ENCODE measurements at places on chromosomes 6 and 20.

GRCh38 chr6:10723567-10723881 lies 654 bp downstream of the TMEM14C start:
- DNase-seq, result no peak

- DNase-seq, result no peak
Observed at GRCh38 chr20:46219920-46220319, 88.4 kb downstream of the CDH22 start.

DNA sequence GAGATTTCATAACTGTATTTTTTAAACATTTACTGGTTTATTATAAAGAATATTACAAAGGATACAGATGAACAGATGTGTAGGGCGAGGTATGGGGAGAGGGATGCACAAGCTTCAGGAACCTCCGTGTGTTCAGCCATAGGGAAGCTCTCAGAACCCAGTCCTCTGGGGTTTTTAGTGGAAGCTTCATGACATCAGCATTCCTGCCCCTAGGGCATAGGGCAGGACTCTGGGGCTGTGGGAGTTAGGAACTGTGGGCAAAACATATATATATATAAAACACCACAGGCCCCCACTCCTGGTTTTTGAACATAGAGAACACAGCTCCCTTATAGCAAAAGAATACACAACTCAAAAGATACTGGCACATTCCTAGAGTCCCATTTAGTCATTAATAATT lies 21.9 kb downstream of the EFCAB8 start:
- DNase-seq, result no peak

DNA sequence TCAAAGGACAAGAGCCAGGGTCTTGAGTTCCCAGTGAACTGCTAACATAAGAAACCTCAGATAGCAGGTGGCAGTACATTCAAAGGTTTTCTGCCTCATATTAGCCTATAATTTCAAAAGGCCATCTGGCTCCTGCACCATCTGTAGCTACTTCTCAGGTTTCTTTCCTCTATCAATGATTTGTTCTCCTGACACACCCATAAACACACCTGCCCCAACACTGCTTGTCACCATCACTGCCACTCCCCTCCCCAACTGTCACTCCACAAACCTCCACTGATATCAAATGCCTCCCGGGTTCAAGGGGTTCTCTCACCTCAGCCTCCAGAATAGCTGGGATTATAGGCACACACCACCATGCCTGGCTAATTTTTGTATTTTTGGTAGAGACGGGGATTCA lies 152.7 kb upstream of the SLC22A16 start:
- DNase-seq, result no peak

- no peak for DNase-seq
Observed at GRCh38 chr6:2986722-2987221, 12.9 kb upstream of the NQO2 start.

DNA sequence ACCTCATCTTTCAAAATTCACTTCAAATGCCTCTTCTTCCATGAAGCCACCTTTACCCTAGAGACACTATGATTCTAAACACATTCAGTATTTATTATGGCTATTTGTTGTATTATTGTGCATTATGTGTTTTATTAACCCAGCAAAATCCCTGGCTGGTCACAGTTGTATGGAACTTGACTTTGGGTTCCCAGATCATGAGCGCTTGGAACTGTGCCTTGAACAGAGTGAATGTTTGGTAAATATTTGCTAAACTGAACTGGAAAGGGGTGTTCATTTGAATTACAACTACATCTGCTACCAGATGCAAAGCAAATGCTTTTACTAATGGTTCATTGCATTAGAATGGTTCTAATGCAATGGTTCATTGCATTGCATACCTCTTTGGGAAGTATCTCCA lies 259.8 kb downstream of the PKHD1 start:
- DNase-seq, result no peak

DNA sequence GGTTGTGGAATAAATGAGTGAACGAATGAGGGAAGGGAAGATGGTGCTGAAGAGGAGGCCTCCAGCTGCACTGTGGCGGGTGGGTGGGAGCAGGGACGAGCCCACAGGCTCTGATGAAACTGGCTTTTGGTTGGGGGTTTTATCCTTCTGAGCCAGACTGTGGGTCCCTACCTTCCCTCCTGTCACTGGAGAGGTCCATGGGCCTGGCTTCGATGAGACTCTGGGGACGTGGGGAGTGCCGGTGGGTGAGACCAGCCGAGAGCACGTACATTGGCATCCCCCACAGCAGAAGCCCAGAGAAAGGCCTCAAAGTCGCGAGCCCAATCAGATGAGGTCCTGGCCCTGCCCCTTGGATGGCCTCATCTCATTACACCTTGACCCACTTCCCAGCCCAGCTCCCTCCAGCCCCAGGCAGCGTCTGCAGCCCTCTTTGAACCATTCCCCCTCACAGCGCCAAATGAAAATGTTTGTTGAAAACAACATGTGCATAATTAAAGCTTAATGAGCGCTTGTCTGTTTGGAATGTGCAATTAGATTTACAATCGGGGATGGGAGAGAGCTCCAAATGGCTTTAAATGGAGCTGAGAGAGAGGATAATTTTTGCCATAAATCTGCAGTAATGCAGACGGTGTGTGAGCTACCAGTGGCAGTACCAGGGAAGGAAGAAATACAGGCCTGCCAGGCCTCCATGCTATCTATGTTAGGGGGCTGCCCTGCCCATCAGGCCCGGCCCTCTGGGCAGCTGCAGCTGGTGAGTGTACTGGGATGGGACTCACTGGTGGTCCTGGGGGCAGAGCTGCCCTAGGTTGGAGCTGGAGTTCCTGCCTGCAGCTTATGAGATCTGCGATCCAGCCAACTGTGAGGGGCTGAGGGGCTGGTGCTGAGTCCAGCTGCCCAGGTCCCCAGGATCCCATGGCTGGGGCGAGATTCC lies 47.2 kb downstream of the TOX2 start:
- DNase-seq, result no peak

- no peak for DNase-seq
Observed at GRCh38 chr6:81755551-81755950, 3.1 kb upstream of the TENT5A start.

DNA sequence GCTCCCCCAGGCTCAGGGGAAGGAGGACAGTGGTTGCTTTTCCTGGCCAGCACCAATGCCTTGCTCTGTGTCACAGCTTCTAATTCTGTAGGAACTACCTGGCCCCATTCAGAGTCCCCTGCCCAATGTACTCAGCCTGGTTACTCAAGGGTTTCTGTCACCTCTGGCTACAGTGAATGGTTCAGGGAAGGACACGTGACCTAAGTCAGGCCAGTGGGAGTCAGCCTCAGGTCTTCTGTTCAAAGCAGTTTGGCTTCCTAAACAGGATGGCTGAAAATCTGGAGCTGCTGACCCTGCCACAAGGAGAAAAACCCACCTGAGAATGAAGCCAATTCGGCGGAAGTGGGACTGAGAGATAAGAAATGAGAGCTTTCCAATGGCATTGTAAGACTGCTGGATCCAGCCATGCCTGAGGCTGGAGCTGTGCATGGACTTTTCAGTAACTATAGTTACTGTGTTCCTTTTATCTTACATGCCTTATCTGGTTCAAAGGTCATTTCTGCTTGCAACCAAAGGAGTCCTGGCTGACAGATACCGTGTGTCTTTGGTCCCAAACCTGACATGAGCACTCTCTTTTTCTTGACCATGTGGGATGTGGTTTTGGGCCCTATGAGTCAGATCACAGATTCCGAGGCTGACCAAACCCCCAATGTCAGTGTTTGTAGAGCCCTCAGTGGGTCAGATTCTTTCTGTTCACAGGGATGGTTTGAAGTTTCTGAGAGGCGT lies 104.3 kb downstream of the SULF2 start:
- no peak for DNase-seq

DNA sequence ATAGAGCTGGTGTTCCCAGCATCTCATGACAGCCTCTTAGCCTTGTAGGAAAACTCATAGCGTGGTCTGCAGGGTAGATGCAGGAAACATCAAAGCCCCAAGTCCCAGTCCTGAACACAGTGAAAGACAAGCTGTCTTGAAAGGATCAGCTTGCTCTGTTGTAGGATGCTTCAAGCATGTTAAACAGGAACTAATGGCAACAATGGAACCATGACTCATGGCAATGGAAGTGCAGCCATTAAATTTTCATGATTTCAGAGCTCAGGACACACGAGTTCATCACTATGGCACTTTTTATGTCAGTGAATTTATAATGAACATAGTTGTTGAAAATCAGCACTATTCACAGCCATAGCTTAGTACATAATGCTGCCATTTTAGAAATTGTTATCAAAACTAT lies 367.7 kb downstream of the KIF16B start:
- no peak for DNase-seq

- DNase-seq, result no peak
Observed at GRCh38 chr20:26135325-26136110, 438.9 kb upstream of the ZNF337 start.

DNA sequence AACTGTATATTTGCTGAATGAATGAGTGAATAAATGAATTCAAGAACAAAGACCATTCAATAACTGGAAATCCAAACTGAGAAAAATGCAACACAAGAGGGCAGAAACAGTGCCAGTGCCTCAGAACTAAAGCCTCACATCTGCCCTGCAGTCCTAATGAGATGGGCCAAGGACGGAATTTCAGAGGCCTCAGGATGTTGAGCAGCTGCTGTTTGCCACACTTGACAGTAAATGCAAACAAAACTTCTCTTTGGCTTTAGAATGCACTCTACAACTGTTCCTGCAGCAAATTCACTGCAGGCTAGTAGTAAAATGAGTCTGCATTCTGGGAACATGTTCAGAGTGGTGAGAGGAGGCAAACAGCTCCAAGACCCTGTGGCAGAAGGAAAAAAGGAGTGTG lies 177.6 kb upstream of the LRFN2 start:
- no peak for DNase-seq

DNA sequence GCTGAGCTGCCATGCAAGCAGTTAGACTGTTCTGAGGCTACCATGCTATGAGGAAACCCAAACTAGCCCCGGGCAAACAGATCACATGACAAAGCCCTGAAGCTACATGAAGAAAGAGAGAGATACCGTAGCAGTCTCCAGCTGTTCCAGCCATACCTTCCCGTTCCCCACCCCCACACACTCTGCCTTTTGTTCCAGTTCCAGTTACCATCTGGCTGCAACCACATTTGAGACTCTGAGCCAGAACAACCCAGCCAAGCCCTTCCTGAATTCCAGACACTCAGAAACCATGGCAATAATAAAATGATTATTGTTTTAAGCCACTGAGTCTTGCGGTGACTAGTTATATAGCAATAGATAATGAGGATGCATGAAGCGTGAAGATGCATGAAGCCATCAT lies 28.3 kb downstream of the RIN2 start:
- no peak for DNase-seq

GRCh38 chr20:63808964-63809674 lies 21.9 kb downstream of the ZBTB46 start:
- DNase-seq, result no peak

- DNase-seq, result no peak
Observed at GRCh38 chr6:13432526-13433184, 54.7 kb downstream of the GFOD1 start.

GRCh38 chr20:54214566-54214965 lies 6.7 kb downstream of the PFDN4 start:
- DNase-seq, result no peak

GRCh38 chr6:25248123-25248522 lies 31.1 kb upstream of the CARMIL1 start:
- DNase-seq, result no peak

- DNase-seq, result no peak
Observed at GRCh38 chr20:12786276-12786675, 222.5 kb upstream of the SPTLC3 start.

DNA sequence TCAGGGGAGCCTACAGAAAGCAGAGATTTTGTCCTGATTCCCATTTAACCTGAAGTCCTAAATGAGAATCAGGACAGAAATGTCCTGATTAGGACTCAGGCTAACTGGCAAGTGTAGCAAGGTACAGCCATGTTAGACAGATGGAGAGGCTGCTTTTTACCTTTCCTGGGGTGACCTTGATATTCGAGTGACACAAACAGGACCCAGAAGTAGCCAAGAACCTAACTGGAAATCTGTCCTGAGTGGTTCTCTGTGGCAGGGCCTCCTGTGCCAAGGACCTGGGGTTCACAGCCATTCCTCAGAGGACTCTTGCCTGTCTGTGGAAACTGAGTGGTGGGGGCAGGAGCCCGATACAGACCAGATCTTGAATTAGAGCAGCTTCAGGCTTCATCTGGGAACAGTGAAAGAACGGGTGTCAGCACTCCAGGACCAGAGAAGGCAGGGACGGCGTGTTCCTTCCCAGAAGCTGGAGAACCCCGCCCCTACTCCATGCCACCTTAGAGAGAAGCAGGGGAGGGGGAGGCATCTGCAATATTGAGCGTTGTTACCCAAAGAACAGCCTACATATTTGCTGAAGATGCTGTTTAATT lies 4.3 kb upstream of the FUCA2 start:
- no peak for DNase-seq

DNA sequence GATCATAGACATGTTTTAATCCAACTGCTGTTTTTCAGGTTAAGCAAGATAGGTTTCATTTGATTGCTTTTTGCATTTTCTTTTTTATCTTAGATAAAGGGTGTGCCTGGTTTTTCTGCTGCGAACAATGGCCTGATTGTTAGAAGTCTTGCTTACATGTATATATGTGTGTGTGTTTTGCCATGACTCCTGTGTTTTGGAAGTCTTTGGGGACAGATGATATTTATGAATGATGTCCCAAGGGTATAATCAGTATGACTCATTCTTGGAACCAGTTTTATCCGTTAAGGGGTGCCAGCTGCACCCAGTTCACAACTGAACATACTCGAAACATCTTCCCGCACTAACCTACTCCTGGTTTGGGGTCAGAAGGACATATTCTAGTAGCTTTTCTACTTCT lies 230.1 kb upstream of the SUPT3H start:
- no peak for DNase-seq

- DNase-seq, result no peak
Observed at GRCh38 chr6:43211955-43212354, 17.3 kb downstream of the DNPH1 start.

DNA sequence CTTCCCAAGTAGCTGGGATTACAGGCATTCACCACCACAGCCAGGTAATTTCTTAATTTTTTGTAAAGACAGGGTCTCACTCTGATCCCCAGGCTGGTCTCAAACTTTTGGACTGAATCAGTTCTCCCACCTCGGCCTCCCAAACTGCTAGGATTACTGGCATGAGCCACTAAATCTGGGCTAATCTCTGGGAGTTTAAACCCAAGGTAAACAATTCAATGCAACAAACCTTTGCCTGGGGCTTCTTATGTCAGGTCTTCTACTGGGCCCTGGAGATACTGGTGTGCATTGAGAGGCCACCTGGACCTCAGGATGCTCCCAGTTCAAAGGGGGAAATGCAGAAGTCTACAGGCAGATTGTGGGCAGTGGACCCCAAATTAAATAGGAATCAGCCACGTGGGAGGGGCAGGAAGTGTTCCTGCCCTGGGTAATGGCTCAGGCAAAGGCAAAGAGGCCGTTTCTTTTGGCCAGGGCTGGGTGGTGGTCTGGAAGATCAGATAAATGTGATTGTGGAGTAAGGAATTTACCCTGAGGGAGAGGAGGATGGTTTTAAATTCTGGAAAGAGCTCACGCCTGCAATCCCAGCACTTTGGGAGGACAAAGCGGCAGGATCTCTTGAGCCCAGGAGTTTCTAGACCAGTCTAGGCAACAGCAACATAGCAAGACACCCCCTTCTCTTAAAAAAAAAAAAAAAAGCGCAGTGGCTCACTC lies 1.3 kb upstream of the MYBL2 start:
- no peak for DNase-seq

- DNase-seq, result no peak
Observed at GRCh38 chr20:13755809-13756208, 28.9 kb downstream of the ESF1 start.

GRCh38 chr6:116180375-116180774 lies 54.4 kb upstream of the COL10A1 start:
- no peak for DNase-seq

GRCh38 chr6:79416931-79417330 lies 120.3 kb downstream of the LCA5 start:
- DNase-seq, result no peak

All from stimulated activated CD8-positive, alpha-beta memory T cell treated with anti-CD3 and anti-CD28 coated beads, Interleukin-4, amount 100 ng/mL, for 24 hours (primary cell).